ENCODE measurements at places on chromosomes 2 and 18. TPM values are rescaled to one million over a fixed set of nuclear protein-coding genes. Genes with fewer than 3 reads are reported as not detected.

DNA sequence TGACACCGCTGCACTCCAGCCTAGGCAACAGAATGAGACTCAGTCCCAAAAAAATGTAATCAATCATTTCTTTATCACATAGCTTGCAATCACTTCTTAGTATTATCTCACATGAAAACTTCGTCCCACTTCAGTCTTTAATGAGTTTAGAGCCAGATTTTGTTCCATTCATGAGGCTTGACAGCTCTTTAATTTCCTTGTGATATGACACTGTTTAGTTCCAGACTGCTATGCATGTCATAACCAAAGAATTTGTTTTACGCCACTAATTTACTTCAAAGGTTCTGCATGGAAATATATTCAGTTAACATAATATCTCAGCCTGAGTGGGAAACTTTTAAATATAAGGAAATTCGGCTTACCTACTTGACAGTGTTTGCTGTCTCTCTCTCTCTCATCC lies 113.1 kb downstream of the ZNF532 start:
- no peak for DNase-seq

DNA sequence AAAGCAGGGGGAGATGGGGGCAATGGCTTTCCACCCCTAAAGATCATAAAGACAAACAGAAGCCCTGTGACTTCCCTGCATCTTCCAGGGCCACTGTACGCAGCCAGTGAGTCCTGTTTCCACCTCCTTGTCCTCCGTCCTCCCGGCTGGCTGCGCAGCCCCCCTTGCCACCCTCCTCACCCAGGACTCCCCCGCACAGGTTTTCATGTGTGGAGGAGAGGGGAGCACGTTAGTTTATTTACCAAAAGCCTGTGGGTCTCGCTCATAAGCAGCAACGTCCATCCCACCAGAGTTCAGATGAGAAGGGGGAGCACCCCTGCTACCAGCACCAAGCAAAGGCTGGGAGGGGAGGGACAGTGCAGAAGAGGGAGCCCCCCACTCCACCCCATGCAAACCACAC lies 11.7 kb downstream of the CYP26B1 start:
- no peak for DNase-seq

VWC2L gene
- not detected for polyA plus RNA-seq

PARD6G gene
- 7.1 TPM for polyA plus RNA-seq

DNA sequence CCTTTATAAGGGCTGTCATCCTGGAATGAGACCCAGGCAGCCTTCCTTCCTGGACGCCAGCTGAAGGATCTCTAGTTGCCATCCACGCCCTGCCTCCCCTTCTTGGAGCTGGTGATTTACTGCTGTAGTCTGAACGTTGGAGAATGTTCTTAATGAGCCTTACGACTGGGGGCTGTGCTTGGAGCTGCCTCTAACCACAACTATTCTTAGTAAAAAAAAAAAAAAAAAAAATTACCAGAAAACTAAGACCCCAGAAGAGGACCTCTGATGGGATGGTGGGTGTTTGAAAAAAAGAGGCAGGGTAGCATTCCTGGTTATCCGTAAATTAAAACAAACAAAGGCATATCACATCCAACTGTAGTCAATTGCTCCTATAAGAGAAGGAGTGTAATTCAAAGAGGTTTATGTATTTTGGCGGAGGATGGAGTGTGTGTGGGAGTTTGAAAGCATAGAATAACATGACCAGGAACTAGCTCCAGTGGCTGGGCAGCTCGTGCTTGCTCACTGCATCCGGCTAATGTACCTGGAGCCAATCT lies 105.4 kb downstream of the QPCT start:
- DNase-seq, result no peak

- no peak for DNase-seq
Measured at GRCh38 chr18:55509631-55510324, 78.2 kb downstream of the TCF4 start.

Measured in hindlimb muscle (tissue), 1 donor.